ENCODE measurements at places on chromosomes 13 and 19.

GRCh38 chr19:7605490-7606222, 10.0 kb downstream of the CAMSAP3 start:
- DNase-seq: no peak

GRCh38 chr13:40458720-40458990, 207.8 kb downstream of the FOXO1 start:
- no peak for DNase-seq

GRCh38 chr13:44710576-44710975, 134.4 kb upstream of the TSC22D1 start:
- no peak for DNase-seq

- DNase-seq: no peak
Observed at GRCh38 chr13:106159295-106160195, 375.9 kb downstream of the EFNB2 start.

DNA sequence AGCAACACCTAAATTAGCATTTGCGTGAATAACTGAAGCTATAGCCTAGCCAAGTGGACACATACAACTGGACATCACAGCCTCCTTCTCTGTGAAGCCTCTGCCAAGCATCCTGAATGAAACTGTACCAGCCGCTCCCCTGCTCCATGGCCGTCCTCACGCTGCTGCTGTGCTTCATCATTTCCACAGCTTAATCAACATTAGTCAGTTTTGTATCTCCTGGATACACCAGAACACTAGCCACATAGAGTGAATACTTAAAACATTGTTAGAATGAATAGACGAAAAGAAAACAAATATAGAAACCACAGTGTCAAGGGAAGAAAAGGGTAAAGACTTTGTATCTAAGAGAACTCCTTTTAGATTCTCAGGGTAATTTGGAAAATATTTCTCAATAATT, 1526.9 kb downstream of the EFNB2 start:
- no peak for DNase-seq

GRCh38 chr13:107864543-107865317, 350.6 kb downstream of the LIG4 start:
- peak; percentile 11 for DNase-seq

DNA sequence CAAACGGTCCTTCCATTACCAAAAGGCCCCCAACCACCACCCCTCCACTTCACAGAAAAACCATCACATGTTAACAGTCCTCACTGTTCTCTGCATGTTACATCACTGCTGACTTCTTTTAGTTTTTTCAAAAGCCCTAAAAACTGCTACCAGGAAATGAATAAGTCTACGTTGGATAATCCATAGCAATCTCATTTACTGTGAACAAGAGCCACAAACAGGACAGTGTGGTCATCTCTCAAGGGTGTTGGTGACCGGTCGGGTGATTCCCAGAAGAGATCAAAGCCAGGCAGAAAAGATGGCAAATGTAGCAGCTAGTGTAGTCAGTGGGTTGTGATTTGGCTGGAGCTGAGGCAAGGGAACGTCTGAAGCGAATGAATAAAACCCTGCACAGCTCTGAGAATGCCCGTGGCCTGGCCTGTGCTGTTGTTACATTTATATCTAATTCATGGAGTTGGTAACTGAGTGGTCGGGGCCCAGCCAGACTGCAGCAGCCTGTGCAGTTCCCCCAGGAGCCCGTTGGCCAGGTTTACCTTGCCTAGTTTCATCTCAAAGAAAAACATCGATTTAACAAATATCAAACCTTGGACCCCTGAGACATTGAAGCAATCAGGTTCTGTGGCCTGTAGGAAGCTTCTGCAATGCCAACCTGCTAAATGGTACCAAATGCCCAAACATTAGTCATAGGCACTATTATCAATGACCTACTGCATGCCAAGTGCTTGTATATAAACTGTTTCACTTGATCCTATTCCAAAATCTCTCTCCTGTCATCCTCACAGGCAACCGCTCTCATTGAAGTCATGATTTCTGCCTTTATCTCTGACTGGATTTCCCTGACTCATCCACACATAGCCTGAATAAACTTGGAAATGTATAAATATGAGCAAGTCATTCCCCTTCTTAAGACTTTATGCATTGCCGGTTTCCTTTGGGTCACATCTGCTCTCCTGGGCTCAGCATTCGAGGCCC, 153.8 kb upstream of the SERP2 start:
- DNase-seq: peak; percentile 81

DNA sequence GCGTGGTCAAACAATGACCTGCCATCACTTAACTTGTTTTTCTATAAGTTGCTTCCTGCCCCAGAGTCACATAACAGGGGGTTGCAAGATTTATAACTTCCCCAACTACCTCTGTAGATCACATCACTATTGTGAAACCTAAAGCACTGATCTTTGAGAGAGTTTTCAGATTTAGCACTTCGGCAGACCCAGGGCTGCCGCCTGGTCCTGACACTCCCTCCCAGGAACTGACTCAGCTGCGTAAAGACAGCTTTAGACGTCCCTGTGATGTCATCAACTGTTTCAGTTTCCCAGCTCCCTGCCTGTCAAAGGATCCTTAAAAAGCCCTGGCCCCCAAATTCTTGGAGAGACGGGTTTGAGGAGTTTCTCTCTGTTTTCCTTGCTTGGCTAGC, 33.3 kb downstream of the IGFL2 start:
- no peak for DNase-seq

DNA sequence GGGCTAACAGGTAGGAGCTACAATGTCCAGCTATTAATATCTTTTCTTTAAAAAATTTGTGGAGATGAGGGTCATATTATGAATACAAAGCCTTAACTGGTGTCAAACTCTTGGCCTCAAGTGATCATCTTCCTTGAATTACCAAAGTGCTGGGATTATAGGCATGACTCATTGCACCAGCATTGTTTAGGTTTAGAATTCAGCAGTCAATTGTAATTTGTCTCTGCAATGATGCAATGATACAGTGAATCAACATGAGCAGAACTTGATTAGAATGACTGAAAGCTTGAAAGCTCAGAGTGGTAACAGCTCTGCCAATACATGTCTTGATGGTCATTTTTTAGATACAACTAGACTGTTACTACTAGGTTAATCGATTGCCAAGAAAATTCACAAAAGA, 752.8 kb upstream of the MIR17HG start:
- DNase-seq: no peak

DNA sequence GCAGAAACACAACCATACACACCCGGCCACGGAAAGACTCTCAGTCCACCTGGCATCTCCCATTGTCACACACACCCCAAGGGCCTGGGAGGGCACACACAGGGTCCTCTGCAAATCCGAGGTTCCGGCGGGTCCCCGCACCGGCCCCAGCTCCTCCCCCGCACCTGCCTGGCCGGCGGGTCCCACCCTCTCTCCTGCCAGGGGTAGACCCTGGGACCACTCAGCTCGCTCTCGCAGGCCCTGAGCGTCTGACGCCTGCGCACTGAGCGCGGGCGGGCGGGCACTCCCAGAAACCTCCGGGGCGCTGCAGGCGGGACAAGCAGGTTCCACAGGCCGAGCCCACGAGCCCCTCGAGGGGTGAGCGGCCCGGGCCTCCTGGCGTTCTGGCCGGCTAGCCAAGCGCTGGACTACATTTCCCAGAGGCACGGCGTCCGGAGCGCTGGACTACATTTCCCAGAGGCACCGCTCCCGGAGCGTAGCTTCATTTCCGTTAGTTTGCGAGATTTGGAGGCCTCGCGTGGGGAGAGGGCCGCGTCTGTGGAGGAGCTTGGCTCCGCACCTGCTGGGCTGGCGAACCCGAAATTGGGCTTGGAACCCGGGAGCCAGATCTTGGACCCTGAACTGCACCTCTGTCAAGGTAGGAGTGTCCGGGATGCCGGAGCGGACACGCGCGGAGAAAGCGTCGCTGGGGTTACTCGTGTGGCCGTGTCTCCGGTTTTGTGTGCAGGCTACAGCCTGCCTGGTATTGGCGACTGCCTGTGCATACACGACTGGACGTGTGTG, at the start of gene ZNF420:
TSS of gene ZNF420 (plus strand) at position 500 of the 783 bp plus-strand sequence. CDS start 10,686 bp downstream, outside the sequence.
- DNase-seq: peak; percentile 94

- no peak for DNase-seq
Observed at GRCh38 chr19:18832306-18833140, 764 bp downstream of the UPF1 start.

DNA sequence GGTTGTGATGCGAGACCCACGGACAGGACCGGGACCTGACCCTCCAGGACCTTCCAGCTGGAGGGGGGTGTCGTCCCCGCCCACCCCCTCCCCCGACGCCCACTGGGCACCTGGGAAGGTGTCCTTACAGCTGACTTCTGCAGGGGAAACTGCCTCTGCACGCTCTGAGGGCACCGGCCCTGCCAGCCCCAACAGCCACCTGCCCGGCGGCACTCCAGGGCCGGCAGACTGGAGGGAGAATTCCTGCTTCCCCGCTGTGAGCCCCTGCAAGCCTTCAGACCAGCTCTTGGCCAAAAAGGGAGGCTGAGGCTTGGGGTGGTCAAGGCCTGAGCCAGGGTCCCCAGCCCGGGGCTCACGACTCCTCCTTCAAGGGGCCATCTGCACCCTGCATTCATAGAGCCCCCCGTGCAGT, 1.2 kb downstream of the CNN2 start:
- no peak for DNase-seq

DNA sequence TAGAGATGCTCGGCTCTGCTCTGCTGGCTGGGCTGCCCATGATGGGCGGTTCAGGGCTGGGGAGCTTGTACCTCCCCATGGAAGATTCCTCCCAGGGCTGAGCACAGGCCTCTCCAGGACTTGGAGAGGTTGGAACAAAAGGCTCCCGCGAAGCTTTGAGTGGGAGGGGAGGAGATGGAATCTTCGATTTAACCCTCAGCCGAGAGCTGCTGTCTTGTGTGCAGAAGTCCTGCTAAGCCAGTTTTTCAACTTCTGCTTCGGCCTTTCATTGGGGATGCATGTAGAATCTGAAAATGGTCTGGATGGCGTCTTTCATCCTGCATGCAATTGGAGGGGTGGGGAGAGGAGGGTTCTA, 163.3 kb downstream of the KDM4B start:
- peak; percentile 81 for DNase-seq

GRCh38 chr19:35519291-35519690, 5.8 kb upstream of the DMKN start:
- no peak for DNase-seq

- no peak for DNase-seq
Observed at GRCh38 chr19:39867133-39867532, 21.0 kb upstream of the FBL start.

- peak; percentile 58 for DNase-seq
Observed at GRCh38 chr19:11378319-11379189, 4.1 kb downstream of the SWSAP1 start.

- no peak for DNase-seq
Observed at GRCh38 chr13:21676611-21677021, 5.7 kb downstream of the FGF9 start.

DNA sequence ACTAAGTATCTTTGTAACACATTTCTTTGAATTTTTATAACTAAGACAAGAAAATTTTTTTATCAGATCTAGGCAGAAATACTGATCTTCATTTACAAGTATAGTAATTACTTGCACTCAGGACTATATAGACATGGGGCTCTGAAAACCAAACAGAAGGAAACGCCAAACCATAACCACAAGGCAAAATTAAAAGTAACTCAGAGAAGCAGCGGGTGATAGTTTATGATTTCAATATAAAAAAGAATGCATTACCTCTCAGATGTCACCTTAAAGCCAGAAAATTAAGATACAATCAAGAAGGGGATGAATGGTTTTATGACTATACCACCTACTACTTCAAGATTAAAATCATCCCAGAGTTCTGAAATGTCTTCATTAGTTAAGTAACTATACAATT, 6.7 kb downstream of the SHISA2 start:
- DNase-seq: no peak

GRCh38 chr13:43200736-43201135, 177.3 kb downstream of the DNAJC15 start:
- DNase-seq: no peak

GRCh38 chr19:5134691-5135090, 165.8 kb downstream of the KDM4B start:
- DNase-seq: no peak

GRCh38 chr13:113841353-113841650, 22.6 kb downstream of the GAS6 start:
- no peak for DNase-seq

DNA sequence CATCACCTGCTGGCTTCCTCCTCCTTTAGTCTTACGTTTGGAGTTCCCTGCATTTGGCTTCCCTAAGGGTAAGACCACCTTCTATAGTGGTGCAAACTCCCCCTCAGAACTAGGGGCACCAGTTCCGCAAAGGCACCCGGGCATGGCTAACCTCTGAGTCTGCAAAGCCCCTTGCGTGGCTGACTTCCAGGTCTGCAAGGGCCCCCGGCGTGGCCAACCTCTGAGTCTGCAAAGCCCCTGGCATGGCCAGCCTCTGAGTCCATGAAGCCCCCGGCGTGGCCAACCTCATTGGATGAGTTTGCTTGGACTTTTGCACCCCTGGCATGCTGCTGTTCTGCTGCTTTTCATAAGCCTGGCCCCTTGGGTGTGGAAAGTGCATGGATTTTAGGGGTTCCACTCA, 5.1 kb downstream of the MCF2L start:
- DNase-seq: no peak

DNA sequence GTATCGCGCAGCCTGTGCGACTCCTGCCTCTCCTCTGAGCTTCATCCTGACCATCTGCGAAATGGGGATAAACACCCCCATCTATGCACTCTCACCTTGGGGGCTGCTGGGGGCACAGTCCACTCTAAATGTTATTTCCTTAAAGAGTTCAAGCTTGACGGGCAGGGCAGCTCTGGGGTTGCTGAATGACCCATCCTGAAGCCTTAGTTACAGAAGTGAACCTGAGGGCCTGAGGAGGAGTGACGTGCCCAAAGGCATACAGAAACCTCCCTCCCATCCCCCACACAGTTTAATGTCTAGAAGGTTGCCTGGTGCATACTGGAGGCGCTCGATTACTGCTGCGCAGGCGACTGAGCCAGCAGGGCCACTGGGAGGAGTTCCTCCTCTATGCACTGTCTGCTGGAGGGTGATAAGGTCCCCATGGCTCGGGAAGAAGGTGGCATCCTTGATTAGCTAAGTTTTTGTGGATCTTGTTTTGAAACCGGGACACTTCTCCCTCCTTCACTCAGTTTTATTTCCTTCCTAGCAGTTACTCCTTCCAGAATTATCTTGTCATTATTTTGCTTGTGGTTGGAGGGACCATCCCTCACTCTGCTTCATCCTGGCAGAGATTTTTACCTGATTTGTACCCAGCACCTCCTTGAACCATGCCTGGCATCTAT, 572 bp upstream of the FKBP8 start:
- DNase-seq: peak; percentile 83

DNA sequence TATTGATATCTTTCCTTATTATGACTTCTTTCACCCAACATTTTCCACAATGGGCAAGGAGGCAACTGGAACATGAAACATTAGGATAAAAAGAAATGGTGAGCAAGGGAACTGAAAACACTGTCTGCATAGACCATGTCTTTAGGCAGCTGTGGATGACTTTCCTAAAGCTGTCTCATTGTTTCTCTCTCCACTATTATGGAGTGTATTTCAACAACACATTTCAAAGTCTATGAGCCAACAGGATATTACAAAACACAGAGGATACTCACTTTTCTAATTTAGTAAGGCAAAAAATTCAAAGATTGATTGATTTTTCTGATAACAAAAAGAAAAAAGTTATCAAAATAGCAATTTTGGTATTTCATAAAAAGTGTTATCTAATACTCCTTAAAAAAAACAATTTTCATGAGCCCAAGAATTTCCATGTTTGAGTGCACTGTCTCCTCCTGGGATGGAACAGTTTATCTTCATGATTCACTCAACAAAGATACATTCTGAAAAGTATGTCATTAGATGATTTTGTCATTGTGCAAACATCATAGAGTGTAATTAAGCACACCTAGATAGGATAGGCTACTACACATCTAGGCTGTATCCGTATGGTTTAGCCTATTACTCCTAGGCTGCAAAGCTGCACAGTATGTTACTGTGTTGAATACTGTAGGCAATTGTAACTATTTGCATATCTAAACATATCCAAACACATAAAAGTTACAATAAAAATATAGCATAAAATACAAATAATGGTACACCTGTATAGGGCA, 1568.4 kb downstream of the SLITRK5 start:
- DNase-seq: no peak
